NCI-H2107 (cell line): ENCODE measurements at places on chromosomes 7 and 10.

DNA sequence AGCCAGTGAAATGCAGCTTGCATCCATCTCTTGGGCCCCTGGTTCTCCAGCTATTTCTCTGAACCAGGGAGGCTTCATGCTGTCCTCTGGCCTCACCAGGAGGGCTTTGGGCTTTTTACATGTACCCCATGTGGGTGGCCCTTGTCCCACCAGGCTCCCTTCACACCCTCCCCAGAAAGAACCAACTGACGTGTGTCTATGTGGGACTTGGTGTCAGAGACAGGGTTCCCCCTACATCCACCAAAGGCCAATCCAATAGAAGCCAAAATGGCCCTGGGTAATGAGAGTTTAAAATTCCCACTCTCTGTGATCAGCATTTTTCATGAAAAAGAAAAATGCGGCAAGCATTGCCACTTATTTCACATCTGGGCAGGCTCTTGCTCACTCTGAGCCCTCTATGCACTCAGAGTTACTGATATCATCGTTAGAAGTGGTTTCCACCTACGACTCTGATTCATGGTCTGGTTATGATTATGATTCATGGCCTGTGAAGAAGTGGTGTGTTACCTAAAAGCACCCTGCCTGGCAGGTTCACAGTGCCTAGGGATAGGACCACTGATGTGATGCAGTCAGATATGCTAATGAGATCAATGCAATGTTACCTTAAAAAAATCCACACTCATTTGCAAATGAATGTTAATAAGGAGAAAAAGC, 133.5 kb downstream of the BUB3 start:
- no peak for DNase-seq

- DNase-seq: no peak
These were observed 362.7 kb downstream of the GLRX3 start for GRCh38 chr10:130498934-130499333.

- no peak for DNase-seq
These were observed 151.5 kb downstream of the WDR11 start for GRCh38 chr10:121002586-121003205.

DNA sequence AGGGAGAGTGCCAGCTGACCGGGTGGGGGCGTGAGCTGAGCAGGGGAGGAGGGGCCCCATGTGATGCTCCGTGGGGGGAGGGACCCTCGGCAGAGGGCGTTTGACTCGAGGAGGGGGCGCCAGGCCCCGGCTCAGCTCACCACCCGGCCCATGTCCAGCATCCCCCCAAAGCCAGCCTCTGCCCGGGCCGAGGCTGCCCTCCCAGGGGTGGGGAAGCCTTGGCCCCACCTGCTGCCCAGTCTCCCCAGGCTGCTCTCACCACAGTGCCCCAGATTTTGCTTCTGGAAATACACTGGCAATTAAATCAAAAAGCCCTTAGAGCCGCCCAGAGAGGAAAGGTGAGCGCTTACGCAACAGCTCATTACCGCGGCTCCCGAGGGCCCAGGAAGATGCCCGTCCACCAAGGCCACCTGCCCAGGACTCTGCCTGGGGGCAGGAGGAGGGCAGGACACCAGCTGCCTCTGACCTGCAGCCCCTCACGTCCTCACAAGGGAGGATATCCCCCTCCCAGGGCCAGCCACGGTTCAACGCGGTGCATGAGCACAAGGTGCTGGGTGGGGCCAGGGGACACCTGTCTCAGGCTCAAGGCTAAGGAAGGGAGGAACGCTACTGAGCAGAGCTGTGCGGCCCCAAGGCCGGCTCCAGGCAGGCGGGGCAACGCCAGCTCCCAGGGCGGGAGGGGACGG, 70.0 kb upstream of the INPP5A start:
- DNase-seq: peak; percentile 18

GRCh38 chr7:2131341-2131740, 101.4 kb downstream of the MAD1L1 start:
- no peak for DNase-seq

GRCh38 chr7:89332026-89332425, 536.5 kb upstream of the TEX47 start:
- DNase-seq: no peak

GRCh38 chr10:117723343-117723742, 180.8 kb downstream of the EMX2 start:
- DNase-seq: no peak

DNA sequence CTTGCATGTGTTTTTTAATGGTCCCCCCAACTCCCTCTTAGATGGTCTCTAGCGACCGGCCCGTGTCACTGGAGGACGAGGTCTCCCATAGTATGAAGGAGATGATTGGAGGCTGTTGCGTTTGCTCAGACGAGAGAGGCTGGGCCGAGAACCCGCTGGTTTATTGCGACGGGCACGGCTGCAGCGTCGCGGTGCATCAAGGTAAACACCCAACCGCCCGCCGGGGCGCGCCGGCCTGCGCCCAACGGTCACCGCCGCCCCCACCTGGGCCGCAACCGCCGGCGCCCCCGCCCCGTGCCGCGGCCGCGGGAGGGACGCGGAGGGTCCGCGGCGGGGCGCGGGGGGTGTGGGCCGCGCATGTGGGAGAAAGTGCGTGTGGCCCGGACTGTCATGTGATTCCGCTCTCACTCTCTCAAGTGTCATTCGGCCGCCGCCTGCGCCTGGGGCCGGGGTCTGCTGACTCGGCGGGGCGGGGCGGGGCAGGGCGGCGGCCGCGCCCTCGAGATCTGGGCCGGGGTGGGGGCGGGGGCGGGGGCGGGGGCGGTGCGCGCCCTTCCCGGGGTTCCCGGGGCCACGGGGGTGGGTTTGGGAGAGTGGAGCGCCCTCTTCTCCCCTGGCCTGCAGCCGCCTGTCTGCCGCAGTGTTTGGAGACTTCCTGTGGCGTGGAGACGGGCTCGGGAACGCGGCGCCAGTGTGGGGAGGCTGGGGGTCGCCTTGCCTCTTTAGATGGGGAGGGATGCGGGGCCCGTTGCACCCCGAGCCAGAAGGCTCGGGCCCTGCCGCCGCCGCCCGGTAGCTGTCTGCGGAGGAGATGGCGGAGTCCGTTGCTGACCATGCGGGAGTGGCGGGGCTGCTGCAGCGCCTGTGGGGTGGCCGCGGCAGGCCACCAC, 817 bp downstream of the MLLT10 start:
- no peak for DNase-seq

DNA sequence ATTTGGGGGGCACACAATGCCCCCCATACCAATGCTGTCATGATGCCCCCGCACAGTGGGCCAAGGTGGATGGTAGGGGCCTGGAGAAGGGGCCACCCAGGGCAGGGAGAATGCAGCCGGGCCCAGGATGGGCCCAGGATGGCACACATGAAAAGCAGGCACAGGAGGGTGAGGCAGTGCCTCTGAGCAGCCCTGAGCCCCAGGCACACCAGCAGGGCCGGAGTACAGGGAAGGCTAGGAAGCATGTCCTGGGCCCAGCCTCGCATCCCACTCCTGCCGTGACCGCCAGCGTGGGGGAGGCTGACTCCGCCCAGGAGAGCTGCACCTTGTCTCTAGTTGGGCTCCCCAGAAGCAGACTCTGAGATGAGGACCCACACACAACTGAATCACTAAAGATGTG, 59.3 kb upstream of the TMEM72 start:
- DNase-seq: no peak

GRCh38 chr7:137816696-137817320, 30.0 kb downstream of the DGKI start:
- no peak for DNase-seq

DNA sequence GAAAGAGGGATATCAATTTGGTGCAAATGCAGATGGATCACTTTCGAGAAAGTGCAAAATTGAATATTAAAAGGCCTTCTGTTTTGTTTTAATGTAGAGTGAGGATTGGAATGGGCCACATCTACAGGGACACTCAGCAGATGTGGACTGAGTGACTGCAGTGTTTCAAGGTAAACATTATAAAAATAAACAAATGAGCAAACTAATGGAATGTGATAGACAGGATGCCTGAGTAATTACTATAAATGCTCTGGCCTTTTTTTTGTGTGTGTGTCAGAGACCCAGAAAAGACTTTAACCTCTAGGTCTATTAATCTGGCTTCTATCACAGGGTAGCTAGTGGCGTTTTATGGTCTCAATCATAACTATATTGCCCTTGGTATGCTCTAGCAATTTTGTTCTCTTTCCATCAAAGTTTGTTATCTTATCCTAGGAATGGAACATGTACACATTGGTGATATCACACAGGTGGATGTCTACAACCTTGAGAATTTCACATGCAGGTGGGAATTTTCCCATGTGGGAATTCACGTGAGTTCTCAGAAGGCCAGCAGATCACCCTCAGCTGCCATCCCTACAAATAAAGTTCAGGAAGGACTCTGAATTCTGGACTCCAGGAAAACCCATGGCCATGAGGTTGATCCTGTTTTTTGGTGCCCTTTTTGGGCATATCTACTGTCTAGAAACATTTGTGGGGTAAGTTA, at the start of gene CPA2:
CPA2 (plus strand) TSS at position 606 of the 703 bp plus-strand sequence; CDS start at position 625, 19 bp downstream.
- no peak for DNase-seq

DNA sequence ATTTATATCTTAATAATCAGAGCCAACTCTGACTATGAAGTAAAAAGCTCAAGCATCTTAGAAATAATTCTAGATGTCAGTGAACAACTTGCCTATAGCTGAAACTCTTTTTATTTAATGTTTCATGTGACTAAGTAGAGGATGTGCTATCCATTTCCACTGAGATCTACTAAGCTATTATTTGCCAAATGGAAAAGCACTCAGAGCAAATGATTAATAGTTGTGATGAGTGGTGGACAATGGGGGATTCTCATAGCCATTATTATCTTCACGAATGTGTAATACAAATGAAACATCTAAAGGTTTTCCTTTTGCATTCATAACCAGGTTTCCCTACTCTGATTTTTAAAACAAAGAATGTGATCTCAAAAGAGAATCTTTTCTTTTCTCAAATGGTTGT, 126.6 kb upstream of the GNAI1 start:
- DNase-seq: no peak
